ENCODE measurements at places on chromosomes 7 and 10. TPM values are rescaled to one million over a fixed set of nuclear protein-coding genes. Genes with fewer than 3 reads are reported as not detected.

DNA sequence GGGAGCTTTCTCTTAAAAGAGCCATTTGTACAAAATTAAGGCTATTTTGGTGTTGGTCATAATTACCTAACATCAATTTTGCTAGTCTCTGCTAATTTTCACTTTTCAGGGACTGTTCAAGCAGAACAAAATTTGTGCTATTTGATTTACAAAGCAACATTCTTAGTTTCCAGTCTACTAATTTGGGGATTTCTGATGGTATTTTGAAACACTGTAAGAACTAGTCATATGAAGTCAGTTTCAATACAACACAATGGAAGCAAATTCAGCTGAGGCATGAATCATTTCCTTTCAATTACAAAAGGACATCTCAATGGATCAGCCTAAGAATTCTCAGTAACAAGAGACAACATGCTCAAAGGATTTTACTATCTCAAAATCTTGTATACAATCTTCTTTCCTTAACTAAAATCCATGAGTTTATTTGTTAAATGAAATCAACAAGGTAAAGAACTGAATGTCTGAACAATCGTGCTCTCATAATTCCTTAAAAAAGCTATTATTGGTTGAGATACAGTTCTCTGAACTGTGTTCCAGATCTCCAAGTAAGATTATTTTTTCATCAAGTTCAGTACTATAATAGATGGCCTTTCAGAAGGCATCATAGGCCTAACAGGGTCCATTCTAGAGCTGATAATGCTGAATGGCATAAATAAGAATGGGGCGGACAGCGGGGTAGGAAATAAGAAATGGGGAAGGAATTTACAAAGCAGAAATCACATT lies 144.6 kb downstream of the NRCAM start:
- DNase-seq = peak; percentile 75

DNA sequence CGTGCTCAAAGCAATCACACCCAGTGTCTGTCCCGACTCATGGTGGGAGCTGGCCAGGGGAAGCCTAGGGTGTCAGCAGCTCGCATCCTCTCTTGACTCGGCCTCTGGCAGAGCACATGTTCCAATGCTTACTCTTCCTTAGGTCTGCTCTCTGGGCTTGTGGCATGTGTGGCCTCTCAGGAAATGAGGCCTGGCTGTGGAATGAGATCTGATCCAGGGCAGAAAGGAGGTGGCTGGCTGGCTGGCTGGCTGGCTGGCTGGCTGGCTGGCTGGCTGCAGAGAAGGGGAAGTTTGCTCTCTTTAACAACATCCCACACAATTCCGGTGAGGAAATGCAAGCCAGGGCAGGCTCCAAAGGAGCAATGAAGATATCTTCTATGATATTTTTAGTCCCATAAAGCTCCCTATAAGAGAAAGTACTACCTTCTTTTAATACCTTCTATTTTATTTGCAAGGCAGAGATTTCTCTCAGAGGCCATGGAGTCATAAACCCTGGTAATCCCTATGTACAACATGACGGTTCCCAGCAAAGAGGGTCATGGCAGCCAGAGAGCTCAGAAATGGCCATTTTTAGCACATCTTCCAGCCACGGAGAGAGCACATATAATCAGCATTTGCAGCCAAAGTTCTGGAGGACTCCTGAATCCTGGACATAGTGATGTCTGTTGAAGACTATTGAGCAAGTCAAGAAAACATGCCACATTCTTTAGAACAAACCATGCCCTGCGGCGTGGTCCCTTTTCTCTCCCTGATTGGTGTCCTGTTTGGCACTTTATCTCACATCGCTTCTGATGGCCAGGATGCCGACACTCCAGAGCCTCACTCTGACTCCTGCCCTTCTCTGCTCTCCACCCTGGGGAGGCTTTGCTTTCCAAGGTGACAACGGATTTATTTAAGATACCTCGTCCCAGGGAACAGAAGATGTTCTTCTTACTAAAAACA lies 153.7 kb downstream of the FANK1 start:
- DNase-seq = peak; percentile 85

The FAM25C gene
- not detected for total RNA-seq

GRCh38 chr10:58210160-58210559 lies 57.5 kb downstream of the IPMK start:
- DNase-seq = no peak

The NANOS1 gene
- total RNA-seq = 0.11 TPM

- no peak for DNase-seq
These were observed at the start of gene SFRP4 for GRCh38 chr7:37916673-37917660. SFRP4 (minus strand) TSS chr7:37916817; CDS start chr7:37916537, 280 bp downstream.

DNA sequence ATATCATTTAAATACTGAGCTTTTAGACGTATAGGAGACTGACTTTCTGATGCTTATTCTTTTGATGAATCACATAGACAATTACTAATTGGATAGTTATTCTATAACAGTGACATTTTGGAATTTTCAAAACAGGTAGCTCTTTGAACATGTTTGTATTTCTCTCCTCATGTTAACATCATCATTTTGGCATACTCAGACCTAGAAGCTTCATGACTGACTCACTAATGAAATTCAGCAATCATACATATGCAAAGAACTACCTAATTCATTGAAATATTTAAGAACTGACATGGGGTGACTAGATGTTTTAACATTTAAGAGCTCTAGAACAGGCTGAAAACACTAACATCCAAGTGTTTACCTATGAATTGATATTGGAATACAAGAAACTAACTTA lies 192.3 kb downstream of the VTI1A start:
- DNase-seq = no peak

DNA sequence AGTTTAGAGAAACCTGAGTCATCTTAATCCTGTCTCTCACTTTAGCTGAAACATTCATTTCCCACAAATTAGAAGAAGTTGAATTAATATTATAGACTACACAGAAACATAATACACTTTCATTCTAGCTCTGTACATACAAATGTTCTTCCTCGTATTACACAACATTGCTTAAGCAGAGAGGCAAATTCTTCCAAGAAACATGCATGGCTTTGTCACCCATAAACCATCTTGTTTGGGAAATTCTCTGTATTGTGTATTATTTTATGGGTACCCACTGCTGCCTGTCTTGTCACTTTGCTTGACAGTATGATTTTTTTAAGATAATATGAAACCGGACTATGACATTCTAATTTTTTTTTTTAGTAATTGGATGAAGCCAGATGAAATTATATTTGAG lies 104.0 kb downstream of the SRI start:
- DNase-seq = no peak

- DNase-seq = no peak
These were observed 1.1 kb downstream of the TMEM273 start for GRCh38 chr10:49187044-49187484.

- DNase-seq = no peak
These were observed 1.8 kb downstream of the TPST1 start for GRCh38 chr7:66206934-66207240.

DNA sequence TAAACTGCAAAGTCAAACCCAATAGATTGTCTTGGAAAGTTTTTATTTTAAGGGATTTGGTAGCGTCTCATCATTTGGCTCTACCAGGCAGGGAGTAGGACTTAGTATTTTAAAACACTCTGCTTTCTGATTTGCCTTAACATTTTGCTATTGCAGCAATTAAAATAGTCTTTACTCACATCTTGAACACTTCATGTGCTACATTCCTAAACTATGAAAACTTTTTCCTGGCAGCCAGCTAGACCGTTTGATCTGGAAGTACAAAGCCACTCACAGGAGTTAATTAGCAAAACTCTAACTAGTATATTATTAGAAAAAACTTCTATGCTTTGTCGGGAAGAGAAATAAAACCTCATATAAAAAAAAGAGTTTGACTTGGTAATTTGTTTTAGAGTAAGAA lies 111.4 kb downstream of the TFPI2 start:
- no peak for DNase-seq

The CRYGN gene
- total RNA-seq = not detected

- no peak for DNase-seq
These were observed 207.9 kb upstream of the MYO3A start for GRCh38 chr10:25725917-25726716.

The CCDC186 gene
- 12.8 TPM for total RNA-seq

DNA sequence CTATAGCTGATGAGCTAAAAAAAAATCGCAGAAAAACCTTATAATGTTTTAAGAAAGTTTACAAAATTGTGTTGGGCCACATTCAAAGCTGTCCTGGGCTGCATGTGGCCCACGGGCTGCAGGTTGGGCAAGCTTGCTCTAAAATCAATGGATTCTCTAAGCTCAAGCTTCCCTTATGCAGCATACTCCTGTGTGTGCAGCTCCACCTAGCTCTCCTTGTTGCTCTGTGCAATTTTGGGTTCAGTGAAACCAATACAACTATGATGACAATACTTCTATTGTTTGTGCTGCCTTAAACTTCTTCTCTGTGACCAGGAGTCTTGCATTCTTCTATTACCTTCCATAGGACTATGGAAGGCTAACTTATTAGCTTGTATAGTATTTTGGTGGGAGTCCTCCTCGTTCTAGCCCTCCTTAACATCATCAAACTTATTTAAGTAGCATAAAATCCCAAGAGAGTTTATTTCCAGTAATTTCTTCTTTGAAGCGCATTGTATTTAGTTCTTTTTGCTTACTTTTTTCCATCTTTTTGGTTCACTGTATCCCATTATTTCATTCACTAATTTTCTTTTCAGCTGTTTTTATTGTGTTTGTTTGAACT lies 170.9 kb upstream of the SMIM30 start:
- DNase-seq = no peak

DNA sequence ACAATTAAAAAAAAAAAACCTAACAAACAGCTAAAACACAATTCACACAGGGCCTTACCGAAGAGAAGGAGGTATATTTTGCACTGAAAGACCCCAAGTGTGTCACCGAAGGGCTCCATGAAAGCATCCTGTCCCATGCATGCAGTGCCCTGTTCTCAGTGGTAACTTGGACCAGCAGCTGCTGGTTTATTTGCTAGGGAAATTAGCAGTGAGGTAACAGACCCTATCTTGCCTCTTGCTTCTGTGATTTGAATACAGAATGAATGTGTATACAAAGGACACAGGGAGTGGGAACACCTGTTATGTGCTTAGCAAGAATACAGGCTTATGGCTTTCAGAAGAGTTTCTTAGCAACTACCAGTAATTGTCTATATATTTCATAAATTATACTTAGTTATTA lies at the start of gene HEPACAM2:
TSS of gene HEPACAM2 (minus strand) at position 160 of the 400 bp plus-strand sequence.
- DNase-seq = no peak

The STEAP2 gene
- 2.3 TPM for total RNA-seq

- no peak for DNase-seq
These were observed 1.8 kb downstream of the C10orf95 start for GRCh38 chr10:102449321-102450123.

- no peak for DNase-seq
These were observed 327.4 kb downstream of the SORCS1 start for GRCh38 chr10:106836933-106837663.

The DENND2A gene
- 0.04 TPM for total RNA-seq

The ANXA8 gene
- not detected for total RNA-seq

The CELF2 gene
- total RNA-seq = 12.5 TPM

The NKX1-2 gene
- total RNA-seq = not detected

The TEX47 gene
- total RNA-seq = not detected

DNA sequence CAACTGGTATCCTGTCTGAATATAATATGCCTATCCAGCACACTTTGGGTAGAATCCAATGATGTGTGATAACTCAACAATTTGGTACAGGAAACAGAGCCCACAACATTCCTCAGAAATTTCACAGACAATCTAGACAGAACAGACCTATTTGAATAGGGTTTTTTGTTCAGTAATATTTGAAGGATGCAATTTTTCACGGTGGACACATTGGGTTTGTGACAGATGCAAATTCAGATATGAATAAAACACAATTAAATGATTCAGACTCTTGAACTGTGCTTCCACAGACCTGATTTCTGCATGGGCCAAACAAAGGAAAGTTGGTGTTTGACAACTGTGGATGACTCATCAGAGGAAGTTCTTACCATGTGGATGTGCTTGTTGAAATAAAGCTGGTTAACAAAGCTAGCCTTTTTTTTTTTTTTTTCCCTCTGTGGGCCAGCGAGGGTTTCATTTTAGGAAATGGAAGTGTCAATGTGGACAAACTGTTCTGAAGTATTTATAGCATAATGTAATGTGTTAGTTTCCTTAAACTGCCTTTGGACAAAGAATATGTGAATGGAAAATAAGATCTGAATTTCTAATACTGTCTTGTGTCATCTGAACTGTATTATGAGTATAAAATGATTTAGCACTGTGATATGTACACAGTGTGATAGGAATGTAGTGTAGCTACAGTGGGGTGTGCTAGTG lies 43.2 kb upstream of the FAM133B start:
- DNase-seq = peak; percentile 98

- no peak for DNase-seq
These were observed 553 bp downstream of the VDAC2 start for GRCh38 chr10:75211007-75211691.

The CCZ1 gene
- total RNA-seq = 54.5 TPM

The PNLIP gene
- total RNA-seq = not detected

- DNase-seq = no peak
These were observed 1081.5 kb upstream of the C7orf33 start for GRCh38 chr7:147509035-147509501.

DNA sequence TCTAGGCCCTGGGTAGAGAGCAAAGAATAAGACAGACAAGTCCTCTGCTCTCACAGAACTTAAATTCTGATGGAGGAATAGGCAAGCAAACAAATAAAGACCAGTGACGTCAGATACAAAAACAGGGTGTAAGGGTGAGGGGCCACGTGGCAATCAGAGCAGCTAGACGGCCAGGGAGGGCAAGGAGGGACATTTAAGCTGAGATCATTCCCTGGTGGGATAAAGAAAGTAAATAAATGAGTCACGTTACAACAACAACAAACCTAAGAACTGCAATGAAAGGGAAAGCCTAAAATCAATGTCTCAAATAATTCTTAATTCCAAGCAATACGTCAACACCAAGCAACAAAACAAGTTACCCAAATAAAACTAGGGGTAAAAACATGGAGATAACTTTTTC lies 21.8 kb downstream of the STN1 start:
- no peak for DNase-seq

GRCh38 chr10:120800528-120801323 lies 50.4 kb upstream of the WDR11 start:
- DNase-seq = no peak

DNA sequence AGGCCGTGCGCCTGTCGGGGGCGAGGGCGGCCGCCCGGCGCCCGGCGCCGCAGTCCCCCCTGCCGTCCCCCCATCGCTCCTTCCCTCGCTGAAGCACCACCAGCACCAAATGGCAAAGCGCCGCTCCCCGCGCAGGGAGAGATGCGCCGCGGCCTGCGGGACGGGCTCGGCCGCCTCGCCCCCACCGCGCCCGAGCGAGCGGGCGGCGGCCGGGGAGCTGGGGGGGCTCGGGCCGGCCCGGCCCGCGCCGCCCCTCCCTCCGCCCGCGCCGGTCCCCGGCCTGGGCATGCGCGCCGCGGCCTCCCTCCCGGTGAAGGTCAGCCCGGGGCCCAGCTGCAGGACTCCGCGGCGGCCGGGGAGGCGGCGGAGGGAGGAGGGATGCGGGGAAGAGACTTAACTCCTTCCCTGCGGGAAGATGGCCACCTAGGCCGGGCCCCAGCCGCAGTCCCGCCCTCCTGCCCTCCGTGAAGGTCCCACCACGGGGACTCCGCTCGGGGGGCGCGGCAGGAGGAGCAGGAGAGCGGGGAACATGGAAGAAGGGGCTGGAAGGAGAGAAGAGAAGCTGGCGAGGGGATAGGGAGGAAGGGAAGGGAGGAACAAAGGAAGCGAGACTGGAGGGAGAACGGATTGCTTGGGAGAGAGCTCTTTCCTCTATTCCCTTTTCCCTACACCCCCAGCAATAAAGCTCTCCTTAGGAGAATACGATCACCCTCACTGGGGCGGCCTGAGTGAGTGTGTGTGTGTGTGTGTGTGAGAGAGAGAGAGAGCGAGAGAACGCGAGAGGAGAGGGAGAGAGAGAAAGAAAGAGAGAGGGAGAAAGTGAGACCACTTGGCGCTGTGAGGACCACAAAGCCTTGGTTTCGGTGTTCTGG lies 3.4 kb upstream of the SMARCD3 start:
- DNase-seq = no peak

The CALHM1 gene
- not detected for total RNA-seq

Measured in pulmonary artery endothelial cell (primary cell).